Left renal pelvis (tissue), 4 donors: ENCODE measurements at places on chromosomes 2 and 18.

DNA sequence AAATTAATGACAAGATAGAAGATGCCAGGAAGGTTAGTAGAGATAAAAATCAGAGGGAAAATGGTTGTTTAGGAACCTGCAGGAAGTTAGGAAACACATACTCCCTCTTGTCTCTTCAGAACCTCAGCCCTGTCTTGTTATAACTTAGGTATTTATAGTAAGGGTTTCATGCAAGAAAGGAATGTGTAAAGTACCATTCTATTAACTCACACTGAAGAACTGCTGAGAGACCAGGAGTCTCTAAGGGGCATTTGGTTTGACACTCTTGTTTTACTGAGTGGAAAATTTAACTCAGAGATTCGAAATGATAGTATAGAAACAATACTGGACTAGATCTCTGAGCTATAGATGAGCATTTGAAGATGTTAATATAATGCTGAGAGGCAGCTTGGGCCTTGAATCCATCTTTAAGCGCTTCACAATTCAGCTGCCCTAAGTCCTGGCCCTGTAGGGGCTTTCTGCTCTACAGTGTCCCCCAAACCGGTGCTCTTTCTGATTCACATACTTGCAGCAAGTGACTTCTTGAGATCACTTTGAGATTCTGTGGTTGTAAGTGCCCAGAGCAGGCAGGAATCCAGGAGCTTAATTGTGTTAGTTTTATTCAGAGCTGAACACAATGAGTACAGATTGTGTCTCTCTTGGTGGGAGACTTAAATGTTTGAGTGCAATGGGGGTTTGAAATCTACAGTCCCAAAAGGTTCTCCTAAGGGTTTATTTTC is 235.0 kb upstream of the RGPD4 start:
- no peak for DNase-seq

DNA sequence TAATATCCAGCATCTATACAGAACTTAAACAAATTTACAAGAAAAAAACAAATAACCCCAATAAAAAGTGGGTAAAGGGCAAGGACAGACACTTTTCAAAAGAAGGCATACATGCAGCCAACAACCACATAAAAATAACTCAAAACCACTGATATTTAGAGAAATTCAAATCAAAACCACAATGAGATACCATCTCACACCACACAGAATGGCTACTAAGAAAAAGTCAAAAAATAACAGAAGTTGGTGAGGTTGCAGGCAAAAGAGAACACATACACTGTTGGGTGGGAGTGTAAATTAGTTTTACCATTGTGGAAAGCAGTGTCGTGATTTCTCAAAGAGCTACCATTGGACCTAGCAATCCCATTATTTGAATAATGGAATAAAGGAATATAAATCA is 1973.9 kb upstream of the LRRTM1 start:
- DNase-seq, result no peak

- no peak for DNase-seq
Observed at GRCh38 chr2:68811364-68811763, 59.8 kb downstream of the BMP10 start.

- DNase-seq, result no peak
Observed at GRCh38 chr2:133599211-133599803, 31.0 kb upstream of the NCKAP5 start.

GRCh38 chr2:39128919-39129391 is 8.1 kb upstream of the SOS1 start:
- no peak for DNase-seq

GRCh38 chr2:135050132-135050531 is 2.0 kb upstream of the RAB3GAP1 start:
- no peak for DNase-seq

DNA sequence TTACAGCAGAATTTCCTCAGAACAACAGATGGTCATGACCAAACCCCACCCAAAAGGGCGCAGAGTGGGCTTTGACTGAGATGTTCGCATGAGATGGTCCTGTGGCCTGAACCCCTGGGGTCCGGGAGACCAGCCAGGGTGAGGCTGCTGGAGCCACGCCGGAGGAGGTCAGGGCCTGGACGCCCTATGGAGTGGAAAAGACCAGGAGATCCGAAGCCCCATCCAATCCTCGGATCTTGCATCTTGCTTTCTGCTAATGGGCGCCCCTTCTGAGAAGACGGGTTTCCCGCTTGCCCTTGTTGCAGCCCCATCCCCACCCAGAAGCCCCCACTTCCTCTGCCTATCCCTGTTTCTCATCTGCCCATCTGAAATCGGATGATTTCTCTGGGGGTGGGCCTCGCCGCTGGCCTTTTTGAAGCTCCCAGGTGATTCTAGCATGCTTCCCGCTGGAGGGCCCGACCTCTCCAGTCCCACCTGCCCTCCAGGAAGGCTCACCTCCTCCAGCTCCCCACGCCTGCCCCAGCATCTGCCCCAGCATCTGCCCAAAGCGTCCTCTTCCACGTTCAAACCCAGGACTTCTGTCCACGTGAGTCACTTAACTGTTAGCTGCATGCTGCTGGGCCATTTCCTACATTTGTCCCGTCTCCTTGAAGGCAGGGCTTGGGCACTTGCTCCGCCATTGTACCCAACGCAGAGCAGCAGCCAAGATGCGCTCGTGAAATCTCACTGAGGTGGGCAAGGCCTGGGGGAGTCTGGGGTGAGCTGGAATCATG is 4.3 kb upstream of the CNDP1 start:
- DNase-seq, result no peak

DNA sequence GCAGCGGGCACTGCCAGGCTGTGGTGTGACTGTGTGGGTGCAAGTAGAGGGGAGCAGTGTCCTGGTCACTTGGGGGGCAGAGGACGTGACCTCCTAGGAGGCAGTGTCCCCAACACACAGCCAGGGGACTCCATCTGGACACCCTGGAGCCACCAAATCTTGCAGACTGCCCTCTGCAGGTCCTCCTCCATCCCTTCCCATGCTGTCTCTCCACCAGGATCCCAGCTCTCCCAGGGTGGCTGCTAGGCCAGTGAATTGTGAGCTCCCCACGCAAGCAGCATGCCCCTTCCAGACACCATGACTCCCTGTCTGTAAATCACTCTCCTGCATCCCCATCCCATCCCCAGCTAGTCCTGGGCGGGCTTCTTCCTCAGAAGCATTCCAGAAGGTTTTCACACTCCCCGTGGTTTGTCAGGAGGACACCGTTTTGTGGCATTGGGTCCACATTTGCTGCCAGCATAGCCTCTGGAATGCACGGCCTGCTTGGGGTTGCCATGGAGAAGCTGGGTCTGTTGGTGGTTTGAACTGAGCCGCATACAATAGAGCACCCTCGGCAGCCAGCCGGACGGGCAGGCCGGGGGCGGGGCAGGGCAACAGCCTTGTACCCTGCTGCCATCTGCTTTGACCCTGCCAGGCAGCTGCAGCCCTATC is 210.7 kb downstream of the KLHL29 start:
- no peak for DNase-seq

DNA sequence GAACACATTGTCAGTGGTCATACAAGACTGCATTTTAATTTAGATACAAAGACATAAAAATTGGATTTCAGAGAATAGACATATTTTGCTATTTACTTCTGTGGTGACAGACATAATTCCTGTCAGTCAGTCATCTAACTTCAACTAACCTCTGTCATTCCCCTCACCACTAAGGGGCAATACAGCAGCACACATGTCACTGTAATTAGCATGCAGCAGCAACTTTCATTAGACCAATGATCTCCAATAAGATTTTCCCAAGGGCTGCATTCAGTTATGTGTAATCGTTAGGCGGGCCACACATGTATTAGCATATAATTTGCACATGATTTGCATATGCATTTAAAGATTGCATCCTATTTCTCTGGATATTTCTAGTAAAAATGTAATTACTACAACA is 624.5 kb downstream of the NR4A2 start:
- no peak for DNase-seq

DNA sequence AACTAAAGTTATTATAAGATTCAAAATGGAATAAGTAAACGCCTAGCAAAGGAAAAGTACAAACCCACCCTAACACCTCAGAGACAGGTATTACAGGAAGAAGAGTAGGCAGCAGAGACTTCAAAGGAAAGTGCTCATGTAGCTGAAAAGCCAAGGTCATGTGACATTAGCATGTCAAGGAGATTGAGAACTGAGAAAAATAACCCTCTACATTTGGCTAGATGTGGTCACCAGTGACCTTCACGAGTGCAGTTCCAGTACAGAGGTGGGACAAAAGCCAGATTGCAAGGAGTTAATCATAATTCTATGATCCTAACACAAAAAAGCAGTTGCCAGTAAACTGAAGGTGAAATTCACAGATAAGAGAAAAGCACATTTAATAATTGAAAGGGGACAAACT is 252.7 kb downstream of the ZEB2 start:
- no peak for DNase-seq

GRCh38 chr18:49582579-49582978 is 20.7 kb downstream of the LIPG start:
- DNase-seq, result no peak

DNA sequence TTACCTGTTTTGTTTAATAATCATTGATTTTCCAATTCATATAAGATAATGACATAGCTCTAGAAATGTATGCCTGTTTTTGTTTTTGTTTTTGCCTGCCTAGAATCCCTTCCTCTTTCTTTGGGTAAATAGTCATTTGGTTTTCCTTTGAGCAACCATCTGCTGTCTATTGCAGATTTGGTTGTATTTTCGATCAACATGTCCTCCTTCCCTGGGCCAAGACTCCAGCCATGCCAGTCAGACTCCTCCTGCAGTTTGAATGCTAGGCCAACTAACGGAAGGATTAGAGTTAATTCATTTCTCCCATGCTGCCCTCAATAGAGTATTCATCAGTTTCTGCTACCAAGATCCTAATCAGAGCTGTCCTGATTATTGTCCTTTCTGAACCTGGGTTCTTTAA is 67.1 kb downstream of the MAIP1 start:
- no peak for DNase-seq

- DNase-seq, result no peak
Observed at GRCh38 chr18:3254725-3255124, 7.1 kb downstream of the MYL12A start.

DNA sequence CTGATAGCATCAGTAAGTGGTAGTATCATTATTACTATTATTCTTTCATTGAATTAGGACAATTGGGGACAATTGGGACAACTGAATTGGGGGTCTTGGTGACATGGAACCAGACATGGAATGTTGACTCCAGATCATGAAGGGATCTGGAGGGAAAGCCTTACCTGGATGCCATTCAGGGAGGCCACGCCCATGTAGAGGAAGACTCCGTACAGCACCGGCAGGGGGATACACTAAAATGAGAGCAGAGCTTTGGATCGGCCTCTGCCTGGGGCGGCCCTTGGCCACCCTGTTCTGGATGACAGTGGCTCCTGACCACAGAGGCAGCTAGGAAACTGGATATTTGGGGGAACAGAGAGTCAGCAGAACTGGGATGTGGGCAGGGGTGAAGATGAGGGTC is 29.2 kb downstream of the MTHFD2 start:
- DNase-seq, result no peak

DNA sequence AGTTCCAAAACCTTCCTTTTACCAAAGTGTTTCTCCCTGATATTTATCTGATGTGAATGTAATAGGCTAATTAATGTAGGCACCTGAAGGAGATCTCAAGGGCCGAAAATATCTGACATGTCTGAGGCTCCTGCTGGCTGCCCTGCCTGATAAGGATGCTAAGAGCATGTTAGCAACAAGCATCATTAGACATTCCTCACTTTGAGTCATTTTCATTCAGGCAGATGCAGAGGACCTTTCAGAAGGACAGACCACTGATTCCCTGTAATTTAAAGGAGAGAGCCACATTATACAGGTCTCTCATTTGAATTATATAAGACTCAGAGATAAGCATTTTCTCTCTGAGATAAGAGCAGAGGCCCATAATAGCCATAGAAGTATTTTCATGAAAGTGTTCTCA is 222.4 kb upstream of the NCKAP5 start:
- DNase-seq, result no peak

GRCh38 chr2:47015206-47015605 is 99.6 kb upstream of the MCFD2 start:
- no peak for DNase-seq

DNA sequence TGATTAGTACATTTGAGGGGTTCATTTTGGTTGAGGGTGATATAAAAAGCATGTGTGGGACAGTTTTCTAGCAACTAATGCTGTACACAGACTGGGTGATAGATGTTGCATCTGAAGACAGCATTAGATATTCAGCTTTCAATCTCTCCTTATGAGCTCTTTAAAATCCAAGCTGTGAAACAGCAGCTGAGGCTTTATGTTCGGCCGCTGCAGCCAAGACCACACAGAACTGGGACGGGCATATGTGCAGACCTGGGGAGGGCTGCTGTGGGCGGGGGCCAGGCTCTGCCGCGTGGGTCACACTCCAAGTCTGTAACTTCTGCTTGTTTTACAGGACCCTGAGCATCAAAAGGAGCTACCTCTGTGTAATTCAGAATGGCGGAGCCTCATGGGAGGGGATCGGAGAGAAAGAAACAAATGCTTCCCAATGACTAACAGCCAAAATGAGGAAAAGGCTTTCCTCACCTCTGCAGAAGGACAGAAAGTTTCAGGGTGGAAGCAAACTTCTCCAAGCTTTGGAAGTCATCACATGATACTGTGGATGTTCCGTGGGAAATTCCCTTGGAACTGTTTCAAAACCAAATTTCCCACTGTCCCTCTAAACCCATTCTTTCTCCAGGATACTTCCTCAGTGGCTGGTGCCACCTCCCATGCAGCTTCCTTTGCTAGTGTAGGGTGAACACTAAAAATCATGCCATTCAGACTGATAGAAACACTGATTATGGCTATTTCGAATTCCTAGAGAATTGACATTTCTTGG is 711.9 kb upstream of the ID2 start:
- no peak for DNase-seq

- no peak for DNase-seq
Observed at GRCh38 chr2:181243319-181243718, 213.9 kb upstream of the ITGA4 start.

GRCh38 chr2:144143294-144144151 is 376.4 kb downstream of the ZEB2 start:
- no peak for DNase-seq

- DNase-seq, result no peak
Observed at GRCh38 chr18:77035380-77036187, 97.0 kb downstream of the MBP start.

GRCh38 chr2:73291093-73291460 is 2.3 kb downstream of the EGR4 start:
- peak; percentile 57 for DNase-seq

- no peak for DNase-seq
Observed at GRCh38 chr2:224033601-224034000, 5.5 kb downstream of the SERPINE2 start.

DNA sequence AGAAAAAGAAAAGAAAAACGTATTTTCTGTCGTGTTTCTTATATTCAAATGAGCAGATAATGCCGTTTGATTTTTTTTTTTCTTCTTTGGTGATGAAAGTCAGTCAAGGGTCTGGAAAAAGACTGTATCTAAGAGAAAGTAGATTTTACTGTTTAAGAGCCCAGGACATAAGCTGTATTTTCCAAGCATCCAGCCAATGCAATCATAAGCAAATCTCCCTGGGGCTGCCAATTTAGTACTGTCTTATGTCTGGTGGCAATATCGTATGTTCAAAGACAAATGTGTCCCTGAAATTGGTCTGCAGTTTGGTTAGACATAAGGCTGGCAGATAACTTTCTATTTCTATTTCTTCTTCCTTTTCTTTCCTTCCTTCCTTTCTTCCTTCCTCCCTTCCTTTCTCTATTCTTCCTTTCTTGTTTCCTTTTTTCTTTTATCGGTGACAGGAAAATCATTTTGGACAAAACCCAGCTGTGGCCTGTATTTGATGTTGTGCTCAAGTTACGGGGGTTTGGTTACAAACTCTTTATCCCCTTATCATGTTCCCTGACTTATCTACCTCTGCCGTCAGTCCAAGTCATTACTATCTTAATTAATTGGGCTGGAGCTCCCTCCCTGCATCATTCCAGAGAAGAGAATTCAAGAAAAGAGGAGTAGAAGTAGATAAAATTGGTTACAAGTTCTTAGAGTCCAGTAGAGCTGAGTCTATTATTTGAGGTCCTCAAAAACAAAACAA is 683.4 kb upstream of the FSHR start:
- no peak for DNase-seq
